ENCODE measurements at places on chromosomes 7 and 10. TPM values are rescaled to one million over a fixed set of nuclear protein-coding genes. Genes with fewer than 3 reads are reported as not detected.

- peak; percentile 22 for DNase-seq
These were observed 24.3 kb downstream of the YKT6 start for GRCh38 chr7:44224974-44225565.

- DNase-seq, result no peak
These were observed 234.0 kb downstream of the BICC1 start for GRCh38 chr10:58746474-58747185.

- DNase-seq, result no peak
These were observed 585.0 kb upstream of the MBL2 start for GRCh38 chr10:53357587-53357986.

DNA sequence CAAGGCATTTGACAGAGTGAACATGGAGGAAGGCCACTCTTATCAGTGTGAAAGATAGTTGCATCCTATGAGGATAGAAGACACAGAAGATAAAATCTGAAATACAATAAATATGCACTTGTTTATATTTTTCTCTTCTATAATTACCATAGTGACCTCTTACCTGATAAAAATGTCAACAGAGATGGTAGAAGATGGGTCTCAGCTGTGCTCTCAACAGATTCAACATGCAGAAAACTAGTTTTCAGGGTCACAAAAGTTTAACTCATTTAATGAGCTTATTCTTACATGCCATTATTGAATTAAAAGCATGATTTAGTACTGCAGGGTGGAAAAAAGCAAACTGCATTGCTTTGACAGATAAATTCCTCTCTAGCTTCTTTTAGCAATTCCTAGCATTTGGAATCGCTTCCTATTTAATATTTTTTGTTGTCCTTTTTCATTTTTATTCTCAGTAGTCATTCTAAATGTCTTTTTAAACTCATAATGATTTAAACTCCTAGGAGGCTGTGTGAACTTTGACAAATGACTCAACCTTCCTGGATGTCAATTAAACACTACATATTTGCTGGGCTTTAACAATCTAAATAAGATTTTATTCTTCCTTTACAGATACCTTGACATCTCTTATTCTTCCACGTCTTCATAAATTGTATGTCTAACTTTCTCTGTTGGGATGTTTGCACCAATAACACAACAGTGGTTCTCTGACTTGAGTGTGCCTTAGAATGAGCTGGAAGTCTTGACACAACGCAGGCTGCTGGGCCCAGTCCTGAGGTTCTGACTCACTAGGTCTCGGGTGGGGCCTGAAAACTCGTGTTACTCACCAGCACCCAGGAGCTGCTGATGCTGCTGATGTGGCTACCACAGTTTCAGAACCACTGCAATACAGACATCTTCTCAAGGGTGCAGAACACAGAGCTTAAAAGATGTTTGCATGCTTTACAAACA is 565.5 kb upstream of the IGFBP3 start:
- peak; percentile 60 for DNase-seq

DNA sequence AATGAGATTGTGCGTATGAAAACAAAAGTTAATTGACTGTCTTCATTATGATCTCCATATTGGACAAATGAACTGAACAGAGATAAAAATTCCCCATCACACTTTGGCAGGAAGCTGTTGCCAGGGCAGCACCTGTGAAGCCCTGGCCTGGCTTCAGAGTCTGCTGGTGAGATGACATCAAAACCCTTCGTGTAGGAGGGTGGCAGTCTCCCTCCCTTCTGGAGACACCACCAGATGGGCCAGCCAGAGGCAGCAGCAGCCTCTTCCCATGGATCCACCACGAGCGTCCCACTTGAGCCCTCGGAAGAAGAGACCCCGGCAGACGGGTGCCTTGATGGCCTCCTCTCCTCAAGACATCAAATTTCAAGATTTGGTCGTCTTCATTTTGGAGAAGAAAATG is at the start of gene DNTT:
DNTT (plus strand) TSS at position 205 of the 400 bp plus-strand sequence; CDS start at position 269, 64 bp downstream.
- DNase-seq, result no peak

- DNase-seq, result peak; percentile 65
These were observed 108.3 kb downstream of the ZMIZ1 start for GRCh38 chr10:79176949-79177602.

GRCh38 chr7:101612885-101613515 is 16.1 kb downstream of the MYL10 start:
- no peak for DNase-seq

DNA sequence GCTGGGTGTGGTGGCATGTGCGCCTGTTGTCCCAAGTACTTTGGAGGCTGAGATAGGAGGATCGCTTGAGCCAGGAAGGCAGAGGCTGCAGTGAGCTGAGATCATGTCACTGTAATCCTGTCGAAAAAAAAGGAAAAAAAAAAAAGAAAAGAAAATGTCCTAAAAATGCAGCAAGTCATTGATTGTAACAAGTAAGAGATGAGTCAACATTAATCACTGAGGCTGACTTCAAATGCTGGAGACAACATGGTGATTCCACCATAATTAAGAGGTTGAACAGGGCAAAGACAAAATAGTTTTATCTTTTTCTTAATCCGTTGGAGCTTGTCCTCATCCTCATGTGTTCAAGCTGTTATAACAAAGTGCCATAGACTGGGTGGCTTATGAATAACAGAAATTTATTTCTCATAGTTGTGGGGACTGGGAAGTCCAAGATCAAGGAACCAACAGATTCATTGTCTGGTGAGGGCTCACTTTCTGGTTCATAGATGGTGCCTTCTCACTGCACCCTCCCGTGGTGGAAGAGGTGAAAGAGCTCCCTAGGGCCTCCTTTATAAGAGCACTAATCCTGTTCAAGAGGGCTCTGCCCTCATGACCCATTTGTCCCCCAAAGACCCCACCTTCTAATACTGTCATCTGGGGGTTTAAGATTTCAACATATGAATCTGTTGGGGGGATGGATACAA is 60.3 kb downstream of the TBXAS1 start:
- no peak for DNase-seq

- no peak for DNase-seq
These were observed 18.1 kb downstream of the LRMDA start for GRCh38 chr10:75449382-75450074.

- no peak for DNase-seq
These were observed 34.1 kb upstream of the ARMC3 start for GRCh38 chr10:22893781-22894180.

GRCh38 chr10:89301232-89301631 is 614 bp upstream of the IFIT2 start:
- DNase-seq, result no peak

- no peak for DNase-seq
These were observed 196.7 kb downstream of the IPMK start for GRCh38 chr10:58070956-58071355.

DNA sequence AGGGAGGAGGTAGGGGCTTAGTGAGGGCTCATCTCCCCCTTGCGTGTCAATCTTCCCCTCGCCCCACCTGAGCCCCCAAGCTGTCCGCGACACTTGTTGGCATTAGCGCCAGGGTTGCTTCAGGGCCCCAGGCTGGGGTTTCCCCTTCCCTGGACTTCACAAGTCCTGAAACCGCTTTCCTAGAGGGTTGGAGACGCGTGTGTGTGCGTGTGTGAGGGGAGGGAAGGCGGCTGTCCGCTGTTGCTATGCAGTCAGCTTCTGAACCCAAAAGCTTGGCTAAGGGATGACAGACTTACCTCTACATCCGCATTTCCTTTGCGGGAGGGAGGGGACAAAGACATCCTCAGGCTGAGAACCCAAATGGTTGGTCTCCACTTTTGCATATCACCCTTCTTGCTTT is 803 bp downstream of the GOLGA7B start:
- no peak for DNase-seq

DNA sequence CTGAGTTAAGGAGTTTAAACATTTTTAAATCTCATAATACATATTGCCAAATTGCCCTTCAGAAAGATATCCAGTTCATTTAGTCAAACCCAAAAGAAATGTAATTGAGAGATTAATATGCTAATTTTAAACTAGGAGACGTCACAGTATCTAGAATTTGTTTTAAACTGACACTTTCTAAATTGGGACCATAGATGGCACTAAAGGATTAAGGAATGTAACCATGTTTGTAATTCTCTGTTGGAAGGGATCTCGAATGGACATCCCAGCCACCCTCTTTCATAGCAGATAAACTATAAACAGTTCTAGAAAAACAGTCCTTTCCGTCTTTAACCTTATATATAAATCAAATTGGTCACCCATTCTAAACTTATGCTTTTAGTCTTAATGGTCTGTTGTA is 30.0 kb upstream of the SAMD9L start:
- DNase-seq, result no peak

DNA sequence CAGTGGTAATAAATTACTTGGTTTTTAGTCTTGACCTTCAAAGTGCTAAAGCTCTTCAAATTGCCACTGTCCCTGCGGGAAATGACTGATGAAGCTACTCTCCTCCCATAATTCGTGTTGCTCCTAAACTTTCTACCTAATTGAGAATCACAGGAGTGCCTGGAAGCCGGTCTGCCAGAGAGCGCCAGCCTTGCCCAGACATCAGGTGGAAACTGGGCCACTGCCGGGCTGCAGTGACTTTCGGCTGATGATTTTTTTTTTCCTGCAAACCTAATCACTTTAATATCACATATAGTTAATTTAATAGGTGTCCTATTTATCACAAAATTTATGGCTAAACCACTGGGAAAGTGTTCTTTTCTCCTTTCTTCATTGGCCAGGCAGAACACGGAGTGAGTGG is 59.6 kb upstream of the UBE3C start:
- no peak for DNase-seq

DNA sequence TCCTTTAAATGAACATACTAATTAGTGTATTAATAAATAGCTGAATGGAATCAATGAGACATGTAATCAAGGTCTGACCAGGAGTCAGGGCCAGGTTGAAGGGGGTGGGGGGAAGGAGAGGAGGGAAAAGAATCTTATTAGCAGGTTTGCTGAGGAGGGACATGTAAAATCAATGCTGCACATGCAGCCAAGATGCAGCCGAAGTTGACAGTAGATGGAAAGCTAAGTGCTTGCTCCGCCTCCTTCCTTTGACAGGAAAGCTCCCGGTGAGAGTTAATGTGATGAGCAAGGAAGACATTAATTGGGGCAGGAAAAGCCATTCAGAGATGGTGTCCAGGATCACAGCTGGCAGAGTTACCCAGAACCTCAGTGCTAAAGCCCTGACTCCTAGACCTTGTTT is 24.4 kb downstream of the PLXNA4 start:
- no peak for DNase-seq

GRCh38 chr7:20320322-20320721 is 10.4 kb upstream of the ITGB8 start:
- DNase-seq, result no peak

- DNase-seq, result no peak
These were observed 44.8 kb downstream of the SHTN1 start for GRCh38 chr10:116960066-116960776.

- no peak for DNase-seq
These were observed 10.7 kb upstream of the NFKB2 start for GRCh38 chr10:102384606-102385429.

DNA sequence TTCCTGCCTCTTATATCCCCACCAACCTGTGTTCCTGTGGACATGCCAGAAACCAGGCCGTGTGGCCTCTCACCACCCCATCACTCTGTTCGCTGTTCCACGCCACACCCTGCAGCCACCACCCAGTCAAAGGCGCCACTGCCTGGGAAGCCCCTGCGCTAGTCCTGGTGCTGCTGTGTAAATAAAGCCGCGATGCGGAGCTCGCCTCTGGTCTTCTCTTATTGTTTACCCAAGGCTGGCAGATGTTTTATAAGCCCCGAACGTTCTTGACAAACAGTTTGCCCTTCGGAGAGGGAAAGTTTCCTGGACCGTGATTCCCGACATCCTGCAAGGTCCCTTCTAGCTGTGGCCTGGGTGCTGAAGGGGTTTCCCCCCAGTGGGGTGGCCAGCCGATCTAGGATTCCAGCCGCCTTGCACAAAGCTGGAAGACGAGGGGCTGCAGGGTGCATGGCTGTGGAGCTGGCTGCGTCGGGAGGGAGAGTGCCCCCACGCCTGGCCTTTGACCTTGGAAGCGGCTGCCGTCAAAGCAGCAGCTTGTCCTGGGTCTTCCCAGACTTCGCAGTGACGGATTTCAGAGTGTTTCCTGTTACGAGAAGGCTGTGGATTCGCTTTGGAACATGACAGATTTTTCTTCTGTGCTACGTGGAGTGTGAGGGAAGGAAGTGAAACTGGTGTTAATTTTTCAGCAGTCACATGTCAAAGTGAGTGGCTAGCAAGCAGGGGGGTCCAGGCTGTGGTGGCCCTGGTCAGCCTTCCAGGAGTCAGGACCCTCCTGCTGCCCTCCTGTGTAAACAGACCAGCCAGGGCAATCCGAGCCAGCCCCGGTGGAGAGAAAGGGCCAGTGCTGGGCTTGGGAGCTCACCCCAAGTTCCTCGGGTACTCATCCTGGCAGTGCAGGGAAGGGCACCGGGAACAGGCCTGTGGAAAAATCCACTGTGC is 61.6 kb downstream of the LHPP start:
- peak; percentile 39 for DNase-seq

DNA sequence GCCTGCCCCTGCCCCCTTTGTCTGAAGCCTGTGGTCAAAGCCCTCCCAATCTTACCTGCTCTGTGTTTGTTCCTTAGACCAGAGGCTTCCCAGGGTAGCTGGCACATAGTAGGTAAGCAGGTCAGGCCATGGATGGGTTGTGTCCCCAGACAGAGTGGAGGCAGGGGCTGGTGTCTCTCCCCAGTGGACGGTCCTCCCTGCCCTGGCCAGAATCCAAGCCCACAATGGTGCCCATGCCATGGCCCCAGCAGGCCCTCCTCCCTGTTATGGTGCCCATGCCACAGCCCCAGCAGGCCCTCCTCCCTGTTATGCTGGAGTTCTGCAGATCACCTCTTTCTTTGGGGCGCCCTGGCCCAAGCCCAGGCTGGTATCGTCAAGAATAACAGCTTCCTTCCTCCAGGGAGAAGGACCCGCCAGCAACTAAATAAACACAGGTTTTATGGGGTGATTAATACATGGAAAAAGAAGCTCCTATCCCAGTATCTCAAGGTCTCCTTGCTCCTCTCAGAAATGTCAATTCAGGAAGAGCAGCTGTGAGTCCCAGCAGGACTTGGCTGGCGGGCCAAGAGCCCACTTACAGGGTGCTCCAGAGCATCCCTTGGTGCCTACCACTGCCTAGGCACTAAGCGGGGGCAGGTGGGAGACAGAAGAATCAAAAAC is 82.0 kb downstream of the NEURL1 start:
- no peak for DNase-seq

The SFTPA1 gene
- total RNA-seq, result 0.17 TPM

The ITPRID1 gene
- total RNA-seq, result not detected

The SLC26A3 gene
- total RNA-seq, result not detected

The ANKRD61 gene
- total RNA-seq, result 0.20 TPM

The PNLIPRP3 gene
- total RNA-seq, result not detected

The RASA4 gene
- total RNA-seq, result 20.2 TPM

The SEMA4G gene
- total RNA-seq, result 1.6 TPM

The FLNC gene
- total RNA-seq, result 591 TPM

The CTBP2 gene
- 29.3 TPM for total RNA-seq

The MAT1A gene
- not detected for total RNA-seq

The EBLN1 gene
- not detected for total RNA-seq

The CRCP gene
- total RNA-seq, result 22.5 TPM
